GOT3 (cell line): ENCODE measurements at places on chromosomes 16 and 17.

DNA sequence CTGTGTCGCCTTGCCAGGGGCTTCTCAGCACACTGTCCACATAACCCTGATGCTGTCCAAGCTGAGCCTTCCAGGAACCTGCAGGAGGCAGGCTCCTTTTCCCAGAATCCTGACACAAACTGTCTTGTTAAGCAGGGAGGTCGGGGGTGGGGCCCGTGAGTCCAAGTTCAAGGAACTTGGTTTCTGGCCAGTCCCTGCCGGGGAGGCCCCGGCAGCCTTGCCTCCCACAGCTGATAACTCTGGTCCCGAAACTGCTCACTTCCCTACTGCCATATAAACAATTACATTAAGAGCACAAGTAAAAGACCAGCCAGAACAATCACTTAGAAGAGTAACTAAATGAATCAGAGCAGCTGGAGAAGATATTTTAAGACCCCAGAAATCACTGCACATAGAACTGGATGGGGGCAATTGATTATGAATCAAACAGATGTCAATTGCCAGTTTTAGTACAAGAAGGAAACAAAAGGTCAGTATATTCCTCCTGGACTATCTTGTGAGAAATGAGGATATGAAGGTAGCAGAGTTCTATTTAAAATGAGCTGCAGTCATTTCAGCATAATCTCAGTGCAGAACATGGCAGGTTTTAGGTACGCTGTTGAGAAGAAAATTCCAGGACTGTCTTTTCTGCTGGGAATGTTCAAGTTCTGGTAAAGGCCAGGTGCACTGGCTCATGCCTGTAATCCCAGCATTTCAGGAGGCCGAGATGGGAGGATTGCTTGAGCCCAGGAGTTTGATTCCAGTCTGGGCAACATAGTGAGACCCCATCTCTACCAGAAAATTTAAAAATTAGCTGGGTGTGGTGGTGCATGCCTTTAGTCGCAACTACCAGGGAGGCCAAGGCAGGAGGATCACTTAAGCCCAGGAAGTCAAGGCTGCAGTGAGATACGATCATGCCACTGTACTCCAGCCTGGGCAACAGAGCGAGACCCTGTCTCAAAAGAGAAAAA lies 169.8 kb downstream of the PITPNC1 start:
- no peak for DNase-seq

GRCh38 chr16:60363566-60363965 lies 1629.5 kb upstream of the GOT2 start:
- DNase-seq = no peak

GRCh38 chr17:2697611-2698162 lies 13.9 kb downstream of the CLUH start:
- no peak for DNase-seq

DNA sequence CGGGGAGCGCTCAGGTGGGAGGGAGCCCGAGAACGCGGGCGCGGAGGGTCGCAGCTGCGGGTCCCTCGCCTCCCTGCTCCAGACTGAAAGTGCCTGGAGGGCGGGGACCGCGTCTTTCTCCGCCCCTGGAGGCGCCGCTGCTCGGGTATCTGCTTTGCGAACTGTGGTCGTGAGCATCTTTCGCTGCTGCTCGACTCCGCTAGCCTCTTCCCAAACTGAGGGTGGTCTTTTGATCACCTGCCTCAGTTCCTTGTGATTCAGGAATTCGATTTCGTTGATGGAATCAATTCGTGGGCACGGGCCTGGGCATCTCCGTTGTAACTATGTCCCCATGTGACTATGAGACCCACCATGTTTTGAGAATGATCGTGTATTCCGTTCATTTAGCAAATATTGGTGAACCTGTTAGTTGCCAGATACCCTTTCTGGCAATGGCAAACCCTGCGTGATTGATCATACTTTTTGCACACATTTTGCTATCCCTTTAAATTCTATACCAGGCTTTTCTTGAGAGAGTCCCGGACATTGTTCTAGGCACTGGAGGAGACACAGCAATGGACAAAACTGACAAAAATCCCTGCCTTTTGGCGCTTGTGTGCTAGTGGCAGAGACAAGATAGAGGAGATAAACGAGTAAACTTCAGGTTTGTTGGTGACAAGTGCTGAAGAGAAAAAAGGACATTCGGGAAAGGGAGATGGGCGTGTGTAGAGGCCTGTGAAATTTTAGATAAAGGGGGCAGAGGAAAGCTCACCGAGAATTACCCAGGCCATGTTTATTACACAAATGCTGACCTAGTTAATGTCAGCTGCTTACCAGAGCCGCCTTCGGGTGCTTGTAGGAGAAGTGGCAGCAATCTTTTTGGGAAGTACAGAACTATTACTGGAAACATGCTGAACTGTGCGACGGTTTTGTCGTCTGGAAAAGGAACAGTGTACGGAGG lies 948 bp downstream of the UTP18 start:
- no peak for DNase-seq

GRCh38 chr17:82065638-82066303 lies at the start of gene DUS1L:
Gene DUS1L (minus strand): TSS chr17:82065804. CDS start chr17:82065059, 745 bp downstream.
- DNase-seq = no peak
